ENCODE measurements at places on chromosomes 5 and 9. TPM values are rescaled to one million over a fixed set of nuclear protein-coding genes. Genes with fewer than 3 reads are reported as not detected.
A peak's percentile ranks its signal among the peaks of the same experiment; 100 is the strongest.

DNA sequence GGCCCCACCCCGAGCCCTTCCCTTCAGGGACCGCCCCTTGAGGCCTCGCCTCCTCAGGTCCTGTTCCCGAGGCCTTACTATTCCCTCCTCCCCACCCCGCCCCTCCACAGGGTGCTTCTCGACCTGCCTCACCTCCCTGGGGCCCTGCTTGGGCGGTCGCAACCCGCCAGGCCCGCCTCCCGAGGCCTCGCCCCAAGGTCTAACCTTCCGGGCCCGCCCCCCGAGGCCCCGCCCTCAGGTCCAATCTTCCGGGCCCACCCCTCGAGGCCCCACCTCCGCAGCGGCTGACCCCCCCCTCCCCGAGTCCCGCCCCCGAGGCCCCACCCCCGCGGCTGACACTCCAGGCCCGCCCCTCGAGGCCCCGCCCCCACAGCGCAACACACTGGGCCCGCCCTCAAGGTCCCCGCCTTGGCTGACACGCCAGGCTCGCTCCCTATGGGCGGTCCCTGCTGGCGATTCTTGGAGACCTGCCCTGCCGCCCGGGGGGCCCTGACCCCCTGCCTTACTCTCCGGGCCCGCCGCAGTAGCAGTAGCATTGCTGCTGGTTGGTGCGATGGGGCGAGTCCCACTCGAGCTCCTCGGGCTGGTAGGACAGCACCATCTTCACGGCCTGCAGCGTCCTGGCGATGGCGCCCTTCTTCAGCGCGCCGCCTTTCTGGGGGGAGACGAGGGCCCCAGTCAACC, 8.2 kb downstream of the PHF19 start:
- peak; percentile 92 for DNase-seq

- no peak for DNase-seq
These were observed 164.5 kb upstream of the EGFLAM start for GRCh38 chr5:38093855-38094254.

- peak; percentile 68 for DNase-seq
These were observed 25.8 kb upstream of the TRIM32 start for GRCh38 chr9:116661037-116661954.

Gene CD180
- total RNA-seq, result under 0.01 TPM

Data from lung microvascular endothelial cell (primary cell).